ENCODE measurements at places on chromosomes 7 and 10.

DNA sequence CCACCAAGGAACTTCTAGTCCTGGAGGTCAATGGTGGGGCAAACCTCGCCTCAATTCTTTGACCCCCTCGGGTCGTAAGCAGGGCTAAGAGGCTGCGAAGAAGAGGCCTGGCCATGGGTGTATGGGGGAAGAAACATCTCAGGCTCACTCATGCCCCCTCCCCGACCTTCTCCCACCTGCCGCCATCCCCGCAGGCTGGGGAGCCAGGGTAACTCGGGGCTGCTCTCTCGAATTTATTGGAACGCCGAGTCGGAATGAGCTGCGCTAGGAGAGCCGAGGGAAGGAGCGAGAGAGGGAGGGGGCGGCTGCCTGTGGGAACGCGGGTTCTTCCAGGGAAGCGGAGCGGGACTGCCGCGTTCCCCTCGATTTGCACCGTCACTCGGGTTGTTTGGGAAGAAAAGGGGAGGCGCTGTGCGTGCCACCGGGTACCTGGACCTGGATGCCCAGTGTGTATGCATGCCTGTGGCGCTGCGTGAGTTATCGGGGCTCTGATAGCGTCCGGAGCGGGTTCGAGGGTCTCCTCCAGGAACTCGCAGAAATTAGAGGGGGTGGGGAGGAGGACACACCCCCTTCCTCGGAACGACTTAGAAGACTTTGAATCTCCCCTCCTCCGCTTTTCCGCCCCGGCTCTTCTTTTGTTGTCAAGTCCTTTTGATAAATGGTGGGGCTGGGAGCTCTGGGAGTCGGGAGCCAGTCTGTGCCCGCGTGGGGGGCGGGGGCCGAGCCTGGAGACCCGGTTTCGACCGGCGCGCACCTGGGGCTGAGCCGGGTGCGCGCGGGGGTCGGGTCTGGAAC, 1.8 kb upstream of the ZNF503 start:
- DNase-seq: no peak

DNA sequence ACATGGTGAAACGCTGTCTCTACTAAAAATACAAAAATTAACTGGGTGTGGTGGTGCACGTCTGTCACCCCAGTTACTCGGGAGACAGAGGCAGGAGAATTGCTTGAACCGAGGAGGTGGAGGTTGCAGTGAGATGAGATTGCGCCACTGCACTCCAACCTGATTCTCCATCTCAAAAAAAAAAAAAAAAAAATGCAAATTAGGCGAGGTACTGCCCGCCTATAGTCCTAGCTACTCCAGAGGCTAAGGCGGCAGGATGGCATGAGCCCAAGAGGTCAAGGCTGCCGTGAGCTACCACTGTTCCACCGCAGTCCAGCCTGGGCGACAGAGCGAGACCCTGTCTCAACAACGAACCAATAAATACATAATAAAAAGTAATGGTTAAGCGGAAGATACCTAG, 1.1 kb upstream of the EIF4H start:
- no peak for DNase-seq

- no peak for DNase-seq
Observed at GRCh38 chr7:142698429-142698828, 50.8 kb upstream of the PRSS1 start.

GRCh38 chr7:36852017-36852416, 127.7 kb upstream of the AOAH start:
- DNase-seq: no peak

- DNase-seq: no peak
Observed at GRCh38 chr10:62037890-62038608, 136.6 kb downstream of the ARID5B start.
